Breast epithelium (tissue), 4 donors: ENCODE measurements at places on chromosomes 16 and 17.

- DNase-seq: no peak
These were observed 1.1 kb upstream of the GIT1 start for GRCh38 chr17:29590411-29591145.

DNA sequence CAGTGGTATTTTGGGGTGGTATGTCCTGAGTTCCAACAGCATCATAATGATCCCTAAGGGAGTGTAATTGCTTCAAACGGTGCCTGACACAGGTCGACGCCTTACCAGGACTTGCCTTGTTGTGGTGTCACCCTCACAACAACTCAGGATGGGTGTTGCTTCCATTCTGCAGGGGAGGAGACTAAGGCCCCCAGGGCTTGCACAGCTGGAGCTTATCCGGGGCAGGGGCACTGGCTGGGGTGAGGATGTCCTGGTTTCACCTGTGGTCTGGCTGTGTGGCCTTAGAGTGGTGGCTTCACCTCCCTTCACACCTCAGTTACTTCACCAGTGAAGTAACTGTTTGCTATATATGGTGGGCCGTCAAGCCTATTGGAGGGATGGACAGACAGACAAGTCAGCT lies 23.3 kb downstream of the LLGL2 start:
- DNase-seq: no peak

DNA sequence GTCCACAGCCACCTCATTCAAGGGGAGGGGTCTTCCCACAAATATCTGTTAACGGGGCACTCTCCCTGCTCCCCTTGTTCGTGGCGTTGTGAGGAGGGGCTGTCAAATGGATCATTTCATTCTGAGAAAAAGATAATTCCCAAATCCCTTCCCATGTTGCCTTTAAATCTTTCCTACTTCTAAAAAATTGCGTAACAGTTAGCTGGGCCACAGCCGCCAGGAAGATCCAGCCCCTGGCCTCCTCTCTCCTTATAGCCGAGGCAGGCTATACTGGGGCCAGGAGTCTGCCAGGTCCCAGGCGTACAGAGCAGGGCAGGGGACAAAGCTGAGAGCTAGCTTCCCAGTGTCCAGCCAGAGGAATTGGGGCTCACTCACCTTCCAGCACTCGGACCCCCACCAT lies 430 bp downstream of the C16orf89 start:
- DNase-seq: no peak

DNA sequence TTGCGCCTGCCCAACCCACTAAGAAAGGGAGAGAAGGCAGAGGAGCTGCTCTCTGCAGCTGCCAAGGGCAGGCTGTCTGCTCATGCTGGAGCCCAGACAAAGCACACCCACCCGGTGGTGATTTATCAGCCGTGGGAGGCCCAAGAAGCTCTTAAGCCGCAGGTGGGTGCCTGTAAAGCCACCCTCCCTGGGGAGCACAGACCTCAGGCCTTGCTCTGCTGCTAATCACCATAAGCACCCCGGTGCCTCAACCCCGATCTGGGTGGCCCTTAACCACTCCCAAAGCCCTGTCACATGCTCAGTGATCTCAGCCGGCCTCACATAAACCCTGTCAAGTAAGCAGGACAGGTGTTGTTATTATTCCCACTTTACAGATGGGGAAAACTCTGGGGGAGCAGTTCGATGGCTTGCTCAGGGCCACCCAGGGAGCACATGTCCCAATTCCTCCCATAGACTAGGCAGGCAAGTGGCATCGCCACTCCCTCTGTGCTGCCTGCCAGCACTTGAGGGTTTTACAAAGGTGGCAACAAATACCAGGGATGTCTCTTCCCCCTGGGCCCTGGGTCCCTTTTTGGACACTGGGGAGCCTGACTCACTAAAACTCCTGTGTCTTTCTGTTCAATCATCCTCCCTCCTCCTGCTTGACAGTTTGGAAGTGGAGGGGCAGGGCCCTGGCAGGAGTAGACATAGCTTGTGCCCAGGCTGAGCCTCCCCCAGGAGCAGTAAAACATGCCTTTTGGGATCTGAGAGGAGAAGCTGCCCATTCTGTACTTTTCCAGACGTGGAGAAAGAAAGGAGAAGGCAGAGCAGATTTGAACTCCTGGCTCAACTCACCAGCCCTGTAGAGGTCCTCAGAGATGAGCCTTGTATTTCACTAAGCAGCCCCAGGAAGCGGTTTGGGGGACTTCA lies 299.3 kb downstream of the SOX9 start:
- no peak for DNase-seq

GRCh38 chr17:59488805-59489204 lies 76.6 kb upstream of the DHX40 start:
- DNase-seq: no peak

DNA sequence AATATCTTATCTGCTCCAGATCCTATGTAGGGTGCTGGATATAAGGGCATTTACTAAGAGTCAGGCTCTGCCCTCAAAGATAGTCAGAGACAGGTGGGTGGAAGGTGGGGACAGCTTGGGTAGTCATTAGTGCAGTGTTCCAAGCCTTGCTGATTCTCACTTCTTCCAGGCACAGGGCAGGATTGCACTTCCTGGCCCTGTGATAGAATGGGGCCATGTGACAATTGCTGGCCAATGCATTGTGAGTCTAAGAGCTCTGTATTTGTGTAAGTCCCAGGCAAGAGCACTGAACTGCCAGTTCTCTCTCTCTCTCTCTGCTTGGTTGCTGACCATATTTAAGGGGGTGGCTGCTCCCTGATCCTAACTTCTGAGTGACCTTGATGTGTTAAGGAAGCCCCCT lies 112.1 kb downstream of the C16orf78 start:
- DNase-seq: no peak

GRCh38 chr16:80997139-80997798 lies 9.4 kb downstream of the CMC2 start:
- no peak for DNase-seq

DNA sequence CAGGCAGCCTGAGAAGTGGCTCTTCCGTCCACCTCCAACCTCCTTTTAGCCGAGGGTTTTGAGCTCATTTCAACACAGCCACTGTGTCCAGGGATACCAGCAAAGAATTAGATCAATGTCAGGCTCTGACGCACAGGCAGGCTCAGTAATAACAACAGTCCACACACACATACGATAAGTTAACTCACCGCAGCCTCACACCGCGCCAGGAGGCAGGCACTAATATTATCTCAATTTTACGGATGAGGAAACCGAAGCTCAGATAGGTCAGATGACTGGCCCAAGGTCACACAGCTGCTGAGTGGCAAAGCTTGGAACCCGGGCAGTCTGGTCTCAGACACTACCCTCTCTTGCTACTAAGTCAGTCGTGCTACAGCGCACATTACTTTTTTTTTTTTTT lies 22.9 kb downstream of the ABR start:
- no peak for DNase-seq

DNA sequence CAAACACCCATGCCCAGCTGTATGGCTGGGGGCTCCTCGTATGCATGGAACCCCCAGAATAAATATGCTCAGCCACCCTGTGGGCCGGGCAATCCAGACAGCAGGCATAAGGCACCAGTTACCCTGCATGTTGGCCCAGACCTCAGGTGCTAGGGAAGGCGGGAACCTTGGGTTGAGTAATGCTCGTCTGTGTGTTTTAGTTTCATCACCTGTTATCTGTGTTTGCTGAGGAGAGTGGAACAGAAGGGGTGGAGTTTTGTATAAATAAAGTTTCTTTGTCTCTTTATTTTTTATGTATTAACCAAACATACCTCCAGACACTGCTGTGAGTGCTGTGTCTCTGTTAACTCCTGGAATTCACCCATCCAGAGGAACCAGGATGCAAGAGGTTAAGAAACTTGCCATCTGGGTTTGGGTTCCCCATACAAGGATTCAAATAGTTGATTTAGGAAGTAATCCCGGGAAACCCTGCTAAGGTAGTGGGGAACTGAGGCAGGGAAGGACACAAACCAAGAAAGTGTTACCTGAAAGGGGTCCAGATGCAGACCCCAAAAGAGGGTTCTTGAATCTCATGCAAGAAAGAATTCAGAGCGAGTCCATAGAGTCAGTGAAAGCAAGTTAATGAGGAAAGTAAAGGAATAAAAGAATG lies 37.4 kb upstream of the IL21R start:
- DNase-seq: no peak

- no peak for DNase-seq
These were observed 3.8 kb downstream of the SLC46A1 start for GRCh38 chr17:28402224-28402630.

DNA sequence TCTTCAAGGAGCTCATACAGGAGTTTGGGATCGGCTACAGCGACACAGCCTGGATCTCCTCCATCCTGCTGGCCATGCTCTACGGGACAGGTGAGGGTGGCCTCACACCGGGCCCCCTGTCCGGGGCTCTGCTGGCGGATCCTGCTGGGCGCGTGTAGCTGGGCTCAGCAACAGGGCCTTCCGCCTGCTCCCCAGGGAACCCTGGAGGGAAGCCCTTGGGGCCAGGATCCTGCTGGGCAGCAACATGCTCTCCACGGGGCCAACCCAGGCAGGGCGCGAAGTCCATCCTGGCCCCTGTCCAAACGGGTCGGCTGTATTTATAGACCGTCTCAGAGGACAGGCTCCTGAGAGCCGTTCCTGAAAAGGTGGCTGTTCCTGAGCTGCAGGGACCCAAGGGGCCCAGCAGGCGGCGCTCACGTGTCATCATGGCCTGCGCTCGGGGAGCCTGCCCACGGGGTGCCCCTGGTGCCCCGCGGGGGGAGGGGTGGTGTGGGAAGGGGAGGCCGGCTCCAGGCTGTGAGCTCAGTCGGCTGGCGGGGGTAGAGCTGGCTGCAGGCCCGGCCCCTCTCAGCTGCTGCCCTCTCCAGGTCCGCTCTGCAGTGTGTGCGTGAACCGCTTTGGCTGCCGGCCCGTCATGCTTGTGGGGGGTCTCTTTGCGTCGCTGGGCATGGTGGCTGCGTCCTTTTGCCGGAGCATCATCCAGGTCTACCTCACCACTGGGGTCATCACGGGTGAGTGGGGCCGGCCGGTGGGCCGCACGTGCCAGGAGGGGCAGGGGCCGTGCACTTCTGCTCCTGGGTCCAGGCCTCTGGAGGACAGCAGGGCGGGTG lies 7.5 kb downstream of the SLC16A3 start:
- no peak for DNase-seq

- DNase-seq: no peak
These were observed 9.6 kb downstream of the JPT2 start for GRCh38 chr16:1687427-1688316.

- DNase-seq: no peak
These were observed 844 bp downstream of the TBKBP1 start for GRCh38 chr17:47694581-47695428.
